SHP77 (cell line): ENCODE measurements at places on chromosomes 3 and 15.

- DNase-seq = no peak
These were observed 292.0 kb downstream of the NFKBIZ start for GRCh38 chr3:102141096-102141927.

- DNase-seq = no peak
These were observed 64.3 kb upstream of the MELTF start for GRCh38 chr3:197093871-197094270.

DNA sequence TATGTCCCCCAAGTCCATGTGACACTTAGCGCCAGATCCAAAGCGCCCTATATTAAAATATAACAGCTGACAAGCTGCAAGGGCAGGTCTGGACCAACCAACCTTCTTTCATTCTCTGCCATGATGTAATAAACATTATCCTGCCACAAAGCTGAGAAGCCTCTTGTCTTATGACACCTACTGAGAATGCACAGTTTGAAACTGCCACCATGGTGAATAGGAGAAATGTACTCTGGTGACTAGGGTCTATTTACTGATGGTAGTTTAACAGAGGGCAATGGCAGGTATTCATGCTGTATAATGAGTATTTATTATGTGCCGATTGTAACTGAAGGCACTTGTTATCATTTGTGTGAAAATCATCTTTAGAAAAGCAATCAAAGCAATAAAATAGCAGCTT lies 634.0 kb downstream of the OTOL1 start:
- no peak for DNase-seq

- peak; percentile 32 for DNase-seq
These were observed 68.1 kb downstream of the SLC6A1 start for GRCh38 chr3:11060500-11061251.

DNA sequence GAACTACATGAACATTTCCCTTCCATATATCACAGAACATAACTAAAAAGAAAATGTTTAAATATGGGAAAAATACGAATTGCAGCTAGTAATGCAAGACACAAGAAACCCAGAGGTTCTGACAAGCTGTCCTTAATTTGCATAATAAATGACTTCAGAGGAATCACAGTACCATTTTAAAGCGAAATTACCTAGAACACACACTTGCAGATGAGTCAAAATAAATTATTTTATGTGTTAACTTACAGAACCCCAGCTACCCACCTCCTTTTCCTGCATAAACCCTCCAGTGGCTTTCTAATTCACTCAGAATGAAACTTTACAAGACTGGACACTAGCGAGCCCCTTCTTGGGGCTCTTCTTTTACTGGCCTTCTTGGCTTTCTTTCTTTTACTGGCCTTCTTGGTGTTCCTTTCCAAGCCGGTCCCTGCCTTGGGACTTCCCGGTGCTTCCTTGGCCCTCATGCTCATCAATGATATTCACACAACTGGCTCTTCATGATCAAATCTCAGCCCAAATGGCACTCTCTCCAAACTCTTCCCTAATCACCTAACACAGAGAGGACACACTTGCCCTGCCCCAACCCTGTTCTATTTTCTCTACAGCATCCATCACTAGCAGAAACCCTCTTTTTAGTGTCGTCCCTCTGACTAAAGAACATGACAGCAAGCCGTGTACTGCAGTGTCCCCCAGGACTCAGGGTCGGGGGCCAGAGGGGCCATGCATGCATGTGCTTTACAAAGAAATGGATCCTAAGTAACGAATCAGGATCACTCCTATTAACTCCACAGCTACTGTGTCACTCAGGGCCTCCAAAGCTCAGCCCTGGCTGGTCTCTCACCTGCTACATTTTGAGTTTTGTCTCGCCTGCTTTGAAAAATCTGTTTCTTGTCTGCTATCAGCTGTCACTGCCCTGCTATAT lies 4.8 kb downstream of the CHSY1 start:
- DNase-seq = no peak

- DNase-seq = no peak
These were observed 28.9 kb upstream of the GPD1L start for GRCh38 chr3:32077260-32078084.

- no peak for DNase-seq
These were observed 134.1 kb downstream of the VPS8 start for GRCh38 chr3:184945886-184946625.

DNA sequence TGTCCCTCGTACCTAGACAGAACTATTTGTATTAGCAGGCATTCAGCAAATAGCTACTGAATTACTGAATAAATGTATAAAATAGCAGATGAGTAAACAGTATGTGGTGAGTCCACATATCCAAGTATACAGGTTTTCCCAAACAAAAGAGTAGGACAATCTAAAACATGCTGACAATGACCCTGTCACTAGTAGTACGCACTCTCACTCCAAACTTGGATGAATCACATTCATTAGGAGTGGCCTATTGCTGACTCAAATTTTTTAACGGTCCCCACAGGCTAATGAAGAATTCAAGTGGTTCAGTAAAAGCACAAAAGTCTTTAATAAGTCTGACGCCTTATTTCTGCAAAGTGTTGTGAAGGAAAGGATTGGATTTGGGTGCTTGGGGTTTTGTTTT lies 449.3 kb upstream of the THBS1 start:
- no peak for DNase-seq
